Left lung (tissue), 14 donors: ENCODE measurements at places on chromosomes 2 and 18.

- no peak for DNase-seq
Observed at GRCh38 chr2:165436559-165436958, 32.9 kb upstream of the CSRNP3 start.

- peak; percentile 32 for DNase-seq
Observed at GRCh38 chr2:150134223-150134857, 353.1 kb downstream of the RND3 start.

- no peak for DNase-seq
Observed at GRCh38 chr2:101277111-101277510, 24.4 kb downstream of the CNOT11 start.

DNA sequence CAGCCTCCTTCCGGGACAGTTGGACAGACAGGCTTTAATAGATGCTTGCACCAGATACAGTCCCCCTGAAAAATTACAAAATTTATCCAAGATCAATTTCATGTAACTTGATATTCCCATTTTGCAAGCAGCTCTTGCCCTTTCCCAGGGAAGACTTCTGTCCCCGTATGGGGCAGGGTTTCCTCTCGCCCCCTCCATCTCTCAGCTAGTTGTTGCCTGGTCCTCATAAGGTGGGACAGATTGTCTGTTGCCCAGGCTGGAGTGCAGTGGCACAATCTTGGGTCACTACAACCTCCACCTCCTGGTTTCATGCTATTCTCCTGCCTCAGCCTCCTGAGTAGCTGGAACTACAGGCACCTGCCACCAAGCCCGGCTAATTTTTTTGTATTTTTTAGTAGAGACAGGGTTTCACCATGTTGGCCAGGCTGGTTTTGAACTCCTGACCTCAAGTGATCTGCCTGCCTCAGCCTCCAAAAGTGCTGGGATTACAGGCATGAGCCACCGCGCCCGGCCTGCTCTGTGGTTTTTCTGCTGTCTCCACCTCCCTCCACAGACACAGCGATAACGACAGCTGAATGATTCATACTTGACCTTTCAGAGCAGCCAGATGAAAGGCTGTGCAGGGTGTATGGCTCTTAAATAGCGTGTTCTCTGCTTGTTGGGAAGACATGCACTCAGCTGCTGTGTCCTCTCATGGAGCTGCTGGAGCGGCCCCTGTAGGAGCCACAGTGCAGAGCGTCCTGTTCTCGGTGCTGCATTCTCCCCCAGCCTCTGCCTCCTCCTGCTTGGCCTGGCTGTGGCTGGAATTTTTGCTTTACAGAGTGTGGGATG is 61.4 kb downstream of the TTC39C start:
- peak; percentile 33 for DNase-seq

DNA sequence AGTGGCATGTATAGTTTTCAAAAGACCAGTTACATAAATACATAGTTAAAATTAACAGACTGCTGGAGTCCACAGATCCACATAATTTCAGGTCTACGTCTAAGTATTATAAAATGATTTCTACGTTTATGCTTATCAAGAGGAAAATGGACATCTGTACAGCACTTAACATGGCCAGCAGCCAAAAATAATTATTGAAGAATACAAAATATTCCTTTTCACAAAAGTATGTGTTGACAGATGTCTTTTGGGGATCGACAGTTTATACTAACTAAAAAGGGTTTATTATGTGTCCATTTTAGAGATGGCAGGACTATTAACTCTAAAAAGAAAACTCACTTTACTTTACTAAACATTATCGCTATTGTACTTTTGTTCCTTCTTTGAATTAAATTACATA is 112.9 kb upstream of the RNU4ATAC start:
- DNase-seq = no peak

DNA sequence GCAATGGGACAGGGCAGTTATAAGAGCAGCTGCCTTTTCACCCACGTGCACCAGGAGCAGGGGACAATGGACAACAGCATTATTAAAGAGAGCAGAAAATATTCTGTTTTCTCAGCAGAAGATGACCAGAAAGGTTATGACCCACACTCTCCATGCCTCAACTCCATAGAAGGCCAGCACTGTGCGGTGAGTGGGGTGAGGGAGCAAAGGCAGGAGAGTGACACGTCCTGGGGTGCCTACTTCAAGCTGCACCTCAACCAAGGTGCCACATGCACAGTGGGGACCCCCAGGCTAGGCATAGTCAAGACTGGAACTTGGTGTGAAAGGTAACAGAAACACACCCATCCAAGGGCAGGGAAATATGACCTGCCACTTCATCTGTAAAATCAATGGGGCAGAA is 50.4 kb downstream of the POLR1A start:
- DNase-seq = no peak

DNA sequence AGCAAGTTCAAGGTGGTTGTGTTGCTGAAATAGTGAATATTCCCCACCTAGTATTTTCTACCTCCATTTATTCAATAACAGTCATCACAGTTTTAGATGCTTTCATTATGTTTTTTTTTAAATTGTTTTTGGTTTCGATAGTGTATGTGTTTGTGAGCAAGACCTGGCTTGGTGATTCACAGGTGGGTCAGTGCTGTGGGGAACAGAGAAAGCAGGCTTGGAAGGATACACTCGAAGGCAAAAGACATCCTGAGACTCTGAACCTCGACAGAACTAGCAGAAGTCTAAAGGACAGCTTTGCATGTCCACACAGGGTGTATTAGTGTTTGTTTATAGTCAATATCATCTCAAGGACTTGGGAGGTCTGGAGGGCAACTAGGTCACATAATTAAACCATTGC is 551.5 kb downstream of the RIT2 start:
- no peak for DNase-seq

DNA sequence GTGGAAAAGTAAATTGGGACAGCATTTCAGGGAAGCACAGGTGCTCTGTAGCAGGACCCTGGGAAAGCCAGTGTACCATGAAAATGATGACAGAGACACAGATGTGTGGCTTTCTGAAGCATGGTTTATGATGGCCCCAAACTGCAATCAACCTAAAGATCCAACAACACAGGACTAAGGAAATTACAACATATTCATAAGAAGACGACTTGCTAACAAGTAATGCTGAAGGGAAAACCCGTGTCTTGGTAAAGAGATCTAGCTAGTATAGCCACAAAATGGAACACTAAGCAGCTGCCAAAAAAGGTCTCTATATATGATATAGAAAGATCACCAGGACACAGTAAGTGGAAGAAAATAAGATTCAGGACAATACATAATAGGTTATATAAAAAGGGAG is 53.2 kb downstream of the UXS1 start:
- DNase-seq = no peak

DNA sequence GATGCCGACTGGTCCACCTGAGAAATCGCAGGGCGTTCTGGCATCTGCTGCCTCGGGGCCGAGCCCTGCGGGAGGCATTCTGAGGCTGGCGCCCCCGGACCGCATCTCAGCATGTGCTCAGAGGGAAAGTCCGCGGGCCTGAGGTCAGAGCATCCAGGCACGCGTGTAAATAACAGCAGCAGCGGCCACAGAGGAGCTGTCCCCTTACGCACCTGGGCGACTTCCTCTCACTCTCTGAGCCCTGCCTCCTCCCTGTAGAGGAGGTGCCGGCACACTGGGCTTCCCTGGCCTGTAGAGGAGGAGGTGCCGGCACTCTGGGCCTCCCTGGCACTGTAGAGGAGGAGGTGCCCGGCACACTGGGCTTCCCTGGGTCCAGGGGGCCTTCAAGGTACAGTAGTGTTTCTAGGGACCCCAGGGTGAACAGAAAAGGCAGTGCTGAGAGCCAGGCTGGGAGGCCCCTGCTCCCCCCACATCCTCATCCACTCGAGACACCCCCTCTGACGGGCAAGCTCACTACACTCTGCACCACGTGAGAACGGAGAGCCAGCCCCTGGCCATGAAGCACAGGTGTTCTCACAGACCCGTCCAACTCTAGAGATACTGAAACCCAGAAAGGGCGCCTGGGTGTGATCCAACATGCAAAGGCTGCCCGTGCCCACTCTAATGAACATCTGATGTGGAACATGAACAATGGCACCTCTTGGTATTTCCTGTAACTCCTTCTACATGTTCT is 263.5 kb downstream of the HDAC4 start:
- no peak for DNase-seq

GRCh38 chr2:113248997-113249770 is 29.5 kb downstream of the PAX8 start:
- DNase-seq = peak; percentile 84

DNA sequence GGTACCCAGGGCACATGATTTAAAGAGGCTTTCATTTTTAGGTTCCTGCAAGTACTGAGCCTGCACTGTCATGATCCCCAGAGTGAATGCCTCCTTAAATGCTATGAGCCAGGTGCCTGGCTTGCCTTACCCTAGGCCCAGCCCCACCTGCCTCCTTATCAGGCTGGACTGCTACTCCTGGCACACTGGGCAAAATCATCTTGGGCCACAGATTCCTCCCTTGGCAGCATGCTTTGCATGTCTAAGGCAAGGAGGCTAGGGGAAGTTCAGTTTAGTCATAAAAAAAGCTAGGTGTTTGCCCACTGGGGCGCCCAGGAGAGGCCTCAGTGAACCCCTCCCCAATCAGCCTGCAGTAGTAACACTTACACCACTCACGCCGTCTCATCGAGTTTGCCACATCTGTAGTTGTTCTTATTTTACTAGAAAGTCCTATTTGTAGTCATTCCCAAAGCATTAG is 45.1 kb downstream of the LBH start:
- no peak for DNase-seq

DNA sequence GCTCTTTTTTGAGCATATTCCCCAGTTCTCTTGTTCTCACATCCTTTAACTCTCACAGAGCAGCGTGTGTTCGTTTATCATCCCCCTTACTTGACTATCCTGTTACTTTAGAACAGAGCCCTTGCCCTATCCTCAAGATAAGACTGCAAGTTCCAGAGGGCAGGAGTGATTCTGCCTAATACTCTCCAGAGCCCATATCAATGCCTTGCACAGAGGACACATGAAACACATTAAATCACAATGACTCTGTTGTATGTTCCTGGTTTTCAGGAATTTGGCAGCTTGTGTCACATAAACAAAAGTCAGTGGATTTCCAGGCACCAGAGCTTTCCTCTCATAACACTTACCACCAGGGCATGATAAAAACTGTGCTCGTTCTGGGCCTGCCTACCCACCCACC is 156.7 kb downstream of the RNF144A start:
- no peak for DNase-seq

DNA sequence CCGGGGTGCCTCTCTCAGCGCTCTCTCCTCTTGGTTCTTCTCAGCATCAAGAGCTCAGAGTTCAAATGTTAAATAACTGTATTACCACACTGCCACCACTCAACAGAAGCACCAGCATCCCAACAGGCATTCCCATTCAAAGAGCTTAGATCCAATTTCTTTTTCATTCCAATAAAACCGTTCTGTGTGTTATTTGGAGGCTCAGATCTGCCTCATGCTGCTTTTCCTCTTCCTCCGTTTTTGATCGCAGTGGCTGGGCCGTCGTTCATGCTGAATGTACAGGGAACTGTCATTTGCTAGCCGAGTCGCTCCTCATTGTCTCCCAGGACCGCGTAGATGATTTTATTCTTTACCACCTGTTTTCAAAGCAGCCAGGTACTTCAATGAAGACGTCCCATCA is 798.9 kb upstream of the SALL3 start:
- DNase-seq = no peak

DNA sequence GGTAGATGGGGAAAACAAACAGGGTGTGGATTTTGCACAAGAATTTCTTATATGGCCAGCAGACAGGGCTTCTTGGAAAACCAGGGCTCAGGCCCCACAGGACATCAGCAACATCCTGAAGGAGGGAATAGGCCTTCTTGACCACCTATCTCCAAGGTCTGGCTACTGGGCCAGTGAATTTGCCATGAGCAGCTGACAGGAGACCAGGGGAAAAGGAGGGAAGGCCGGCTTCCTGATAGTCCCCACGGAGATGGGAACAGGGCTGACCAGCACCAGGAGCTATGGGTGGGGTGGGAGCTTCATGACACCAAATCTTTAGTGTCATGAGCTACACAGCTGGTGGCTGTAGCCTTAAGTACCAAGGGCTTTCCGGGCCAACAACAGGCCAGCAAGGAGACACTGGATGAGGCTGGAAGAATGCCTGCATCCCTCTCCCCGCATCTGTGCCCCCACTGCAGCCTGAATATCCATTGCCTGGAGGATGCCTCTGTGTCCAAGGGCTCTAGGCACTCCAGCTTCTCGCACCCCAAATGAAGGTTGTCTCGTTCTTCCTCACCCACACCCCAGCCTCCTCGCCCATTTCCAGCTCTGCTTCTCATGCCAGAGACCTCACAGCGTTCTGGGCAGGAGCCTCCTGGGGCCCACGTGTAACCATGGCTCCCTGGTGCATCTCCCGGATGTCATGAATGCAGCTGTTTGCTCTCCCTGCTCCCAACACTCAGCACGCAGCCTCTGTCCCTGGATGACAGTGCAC is 74.8 kb downstream of the EMX1 start:
- no peak for DNase-seq

GRCh38 chr2:206202446-206202845 is 42.8 kb downstream of the EEF1B2 start:
- no peak for DNase-seq

DNA sequence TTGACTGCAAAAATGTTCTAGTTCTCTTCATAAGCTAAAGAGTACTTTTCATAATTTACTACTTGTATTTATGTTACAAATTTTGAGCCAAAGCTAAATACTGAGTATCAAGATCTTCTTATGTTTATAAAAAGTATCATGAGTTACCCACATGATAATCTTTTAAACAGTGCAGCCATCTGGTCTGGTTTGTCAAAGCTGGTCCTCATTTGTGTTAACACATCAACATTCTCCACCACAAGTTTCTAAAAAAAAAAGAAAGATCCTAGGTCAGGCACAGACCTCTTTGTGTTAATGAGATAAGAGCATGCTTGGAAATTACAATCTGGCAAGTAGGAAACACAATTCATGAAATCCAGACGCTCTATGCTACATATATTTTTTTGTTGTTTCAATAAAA is 75.5 kb upstream of the FRZB start:
- DNase-seq = no peak

DNA sequence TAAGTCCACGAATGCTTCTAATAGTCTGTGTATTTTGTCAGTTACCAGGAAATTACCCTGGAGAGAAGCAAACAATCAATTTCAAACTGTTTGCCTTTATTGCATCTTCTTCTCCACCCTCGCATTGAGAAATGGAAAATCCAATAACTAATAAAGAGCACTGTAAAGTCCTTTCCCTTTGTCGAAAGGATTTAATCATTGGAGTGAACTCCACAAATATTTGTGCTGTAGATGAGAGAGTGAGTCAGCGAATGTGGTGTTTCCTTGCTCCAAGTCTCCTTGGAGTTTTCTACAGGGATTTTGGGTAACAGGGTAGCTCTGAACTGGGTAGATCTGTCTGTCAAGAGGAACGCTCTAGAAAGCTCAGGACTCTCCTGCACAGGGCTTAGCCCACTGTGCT is 240.2 kb downstream of the KCNS3 start:
- no peak for DNase-seq

DNA sequence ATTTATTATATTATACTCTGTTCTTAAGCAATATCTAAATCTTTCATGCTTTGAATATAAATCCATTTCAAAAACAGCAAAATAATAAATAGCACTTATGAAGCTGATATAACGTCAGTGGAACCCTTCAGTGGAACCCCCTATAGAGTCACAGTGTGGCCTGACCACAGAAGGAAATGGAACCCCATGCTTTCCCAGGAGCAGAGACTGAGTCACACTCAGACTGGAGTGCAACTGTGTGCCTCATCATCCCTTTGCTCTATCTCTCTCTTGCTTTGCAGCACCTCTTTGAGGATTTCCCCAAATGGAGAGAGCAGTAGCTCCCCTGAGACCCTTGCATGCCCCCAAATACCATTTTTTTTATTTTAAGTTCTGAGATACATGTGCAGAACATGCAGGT is 13.1 kb downstream of the NXPH2 start:
- no peak for DNase-seq

GRCh38 chr2:37637190-37637860 is 34.1 kb downstream of the CDC42EP3 start:
- DNase-seq = no peak

- no peak for DNase-seq
Observed at GRCh38 chr2:120666433-120666832, 69.2 kb upstream of the GLI2 start.
